Uterus (tissue), 4 donors: ENCODE measurements at places on chromosomes 11 and 22.

GRCh38 chr11:34936945-34937629 lies 20.7 kb downstream of the PDHX start:
- no peak for DNase-seq
- H3K27me3 ChIP-seq, result no peaks in the 10 kb centered on the region
- no peak overlapping the region for H3K4me3 ChIP-seq
- H3K36me3 ChIP-seq, result no peaks in the 10 kb centered on the region
- H3K27ac ChIP-seq, result no peak overlapping the region

DNA sequence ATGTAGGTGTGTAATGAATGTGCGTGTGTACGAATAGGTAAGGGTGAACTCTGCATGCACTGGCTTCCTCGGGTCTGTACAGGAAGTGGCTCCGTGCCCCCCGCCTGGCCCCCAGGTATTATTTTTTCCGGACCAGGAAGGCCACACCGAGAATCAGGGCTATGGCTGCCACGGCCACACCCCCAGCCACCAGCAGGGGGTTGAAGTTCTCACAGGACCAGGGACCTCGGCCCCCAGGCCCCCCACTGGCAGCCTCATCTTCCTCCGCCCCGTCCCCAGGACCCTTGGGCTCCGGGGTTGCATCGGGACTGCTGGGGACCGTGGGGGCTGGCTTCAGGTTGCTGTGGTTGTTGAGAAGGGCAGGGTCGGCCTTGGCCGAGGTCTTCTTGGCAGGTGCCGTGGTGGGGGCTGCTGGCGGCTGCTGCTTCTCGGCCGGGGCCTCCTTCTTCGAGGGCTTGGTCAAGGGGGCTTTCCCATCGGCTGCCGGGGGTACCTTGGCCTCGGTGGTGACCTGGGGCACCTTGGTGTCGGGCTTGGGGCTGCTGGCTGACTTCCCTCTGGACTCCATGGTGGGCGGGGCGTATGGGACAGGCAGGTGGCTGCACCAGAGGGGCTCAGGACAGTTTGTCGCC lies 1.8 kb downstream of the CEND1 start:
- no peaks in the 10 kb centered on the region for H3K36me3 ChIP-seq
- no peak overlapping the region for H3K27ac ChIP-seq
- no peaks in the 10 kb centered on the region for H3K4me1 ChIP-seq
- H3K4me3 ChIP-seq, result no peak overlapping the region
- no peak for DNase-seq

- H3K4me1 ChIP-seq, result no peaks in the 10 kb centered on the region
- no peaks in the 10 kb centered on the region for H3K36me3 ChIP-seq
- no peaks in the 10 kb centered on the region for H3K27me3 ChIP-seq
- no peak overlapping the region for H3K27ac ChIP-seq
- no peak for DNase-seq
Observed at GRCh38 chr11:127789927-127790326, 789.4 kb upstream of the KIRREL3 start.

DNA sequence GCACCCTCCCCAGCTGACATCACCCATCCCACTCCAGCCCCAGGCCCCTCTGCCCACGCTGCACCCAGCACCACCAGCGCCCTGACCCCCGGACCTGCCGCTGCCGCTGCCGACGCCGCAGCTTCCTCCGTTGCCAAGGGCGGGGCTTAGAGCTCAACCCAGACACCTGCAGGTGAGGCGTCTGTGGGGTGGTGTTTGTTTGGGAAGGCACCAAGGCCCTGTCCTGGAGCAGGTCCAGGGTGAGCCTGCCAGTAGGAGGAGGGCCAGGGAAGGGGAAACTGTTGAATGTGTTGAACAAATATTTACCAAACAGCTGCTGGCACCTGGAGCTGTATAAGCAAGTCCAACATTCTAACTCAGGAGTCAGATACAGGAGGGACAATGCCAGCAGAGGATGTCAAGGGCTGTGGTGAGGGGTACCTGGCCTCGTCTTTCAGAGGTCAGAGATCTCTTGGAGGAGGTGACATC lies 3.1 kb downstream of the VEGFB start:
- no peak for DNase-seq
- no peaks in the 10 kb centered on the region for H3K36me3 ChIP-seq
- no peaks in the 10 kb centered on the region for H3K27me3 ChIP-seq
